ENCODE measurements at places on chromosomes 5 and 9. TPM values are rescaled to one million over a fixed set of nuclear protein-coding genes. Genes with fewer than 3 reads are reported as not detected.

Gene SLC46A2
- total RNA-seq: not detected

Gene FAM170A
- not detected for total RNA-seq

Gene THOC3
- total RNA-seq: 19.8 TPM

Gene GPR151
- total RNA-seq: not detected

Gene CYLC2
- total RNA-seq: not detected

Gene LRRC19
- not detected for total RNA-seq

Gene HTR4
- total RNA-seq: not detected

Gene TMC1
- 3.6 TPM for total RNA-seq

Gene CCNO
- 0.44 TPM for total RNA-seq

Gene SLC24A2
- not detected for total RNA-seq

Gene RNF20
- 23.1 TPM for total RNA-seq

Gene C5orf58
- 2.3 TPM for total RNA-seq

Gene LCN1
- not detected for total RNA-seq

Gene C1QTNF3
- total RNA-seq: 4.1 TPM

Gene CHSY3
- total RNA-seq: 6.8 TPM

Gene C9orf153
- total RNA-seq: 2.0 TPM

Gene TMOD1
- total RNA-seq: 11.7 TPM

Gene ZCCHC10
- 18.4 TPM for total RNA-seq

Gene ZNF474
- total RNA-seq: 0.44 TPM

Gene RETREG1
- 131 TPM for total RNA-seq

Gene ROR2
- 1.7 TPM for total RNA-seq

Gene CCL27
- total RNA-seq: not detected

Gene STKLD1
- 0.68 TPM for total RNA-seq

Gene ZFP37
- total RNA-seq: 2.0 TPM

Gene PCDHGB6
- 6.4 TPM for total RNA-seq

Gene TEX48
- not detected for total RNA-seq

Gene PTPN3
- 6.8 TPM for total RNA-seq

Gene SUB1
- 159 TPM for total RNA-seq

Gene PCDHA9
- 0.34 TPM for total RNA-seq

Gene VAV2
- total RNA-seq: 6.8 TPM

Gene NKD2
- total RNA-seq: 1.1 TPM

Gene PGM5
- 17.8 TPM for total RNA-seq

Gene GABRA1
- not detected for total RNA-seq

Gene ZBTB6
- total RNA-seq: 10.0 TPM

Gene ATP10B
- not detected for total RNA-seq

Gene PTCD2
- 7.5 TPM for total RNA-seq

Gene LVRN
- total RNA-seq: 125 TPM

Gene SPZ1
- not detected for total RNA-seq

Gene CNTFR
- total RNA-seq: 130 TPM

Gene IFNK
- not detected for total RNA-seq

Gene CARTPT
- not detected for total RNA-seq

Gene CER1
- total RNA-seq: not detected
